ENCODE measurements at places on chromosomes 3 and 15. TPM values are rescaled to one million over a fixed set of nuclear protein-coding genes. Genes with fewer than 3 reads are reported as not detected.

GRCh38 chr3:127940116-127940515 is 25.1 kb downstream of the KBTBD12 start:
- no peak for DNase-seq

- no peak for DNase-seq
Observed at GRCh38 chr3:11452312-11452711, 180.1 kb downstream of the ATG7 start.

DNA sequence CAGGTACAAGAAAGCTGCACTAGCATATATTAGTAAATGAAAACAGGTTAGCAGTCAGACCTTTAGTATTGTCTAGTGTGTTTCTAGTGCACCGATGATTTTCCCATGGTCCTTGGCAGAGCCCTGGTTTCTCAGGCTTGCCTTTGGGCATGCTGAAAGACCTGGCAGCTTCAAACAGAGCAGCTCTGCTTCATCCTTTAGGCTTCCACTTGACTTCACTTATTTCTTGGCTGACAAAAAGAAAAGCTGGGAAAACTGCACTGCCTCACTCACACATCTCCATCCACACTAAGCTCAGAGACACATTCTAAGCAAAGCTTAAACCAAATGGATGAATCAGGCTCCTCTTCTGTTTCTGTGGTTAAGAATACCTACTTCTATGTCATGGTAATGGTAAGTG is 374.8 kb upstream of the PDZRN3 start:
- DNase-seq, result no peak

- DNase-seq, result no peak
Observed at GRCh38 chr15:56619887-56620286, 113.4 kb downstream of the ZNF280D start.

DNA sequence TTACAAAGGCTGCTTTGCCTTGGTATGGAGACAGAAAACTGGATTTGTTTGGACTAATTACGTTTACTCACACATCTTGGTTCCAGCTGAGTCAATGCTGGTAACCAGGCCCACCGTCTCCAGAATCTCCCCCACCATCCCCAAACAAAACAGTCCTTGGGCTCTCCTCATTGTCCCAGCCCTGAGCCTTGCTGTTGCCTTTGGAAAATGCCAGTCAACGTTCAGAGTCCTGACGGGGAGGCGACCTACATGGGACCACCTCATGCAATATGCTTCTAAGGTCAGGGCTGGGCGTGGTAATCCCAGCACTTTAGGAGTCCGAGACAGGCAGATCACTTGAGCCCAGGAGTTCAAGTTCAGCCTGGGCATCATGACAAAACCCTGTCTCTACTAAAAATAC is 85.2 kb upstream of the IQSEC1 start:
- no peak for DNase-seq

DNA sequence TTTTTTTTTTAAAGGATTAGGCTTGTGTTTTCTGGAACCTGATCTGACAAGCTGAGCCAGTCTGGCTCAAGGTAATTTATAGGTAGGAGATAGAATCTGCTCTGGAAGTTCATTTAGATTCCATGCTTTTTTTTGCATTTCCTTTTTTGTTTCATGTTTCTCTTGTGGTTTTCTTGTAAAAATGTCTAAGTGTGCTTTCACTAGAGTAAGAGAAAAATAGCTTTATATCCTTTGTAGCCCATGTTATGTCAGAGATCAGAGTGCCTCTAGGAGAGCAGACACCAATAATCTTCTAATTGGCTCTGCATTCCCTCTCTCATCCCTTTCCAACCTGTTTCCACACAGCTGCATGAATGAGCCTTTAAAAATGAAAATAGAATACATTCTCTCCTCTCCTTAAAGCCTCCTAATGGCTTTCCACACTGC is 389.8 kb upstream of the KCNMB2 start:
- DNase-seq, result no peak

- DNase-seq, result no peak
Observed at GRCh38 chr3:16406166-16406565, 107.3 kb downstream of the RFTN1 start.

GRCh38 chr15:69451951-69452691 is 497 bp upstream of the RPLP1 start:
- no peak for DNase-seq

GRCh38 chr3:62824965-62825592 is 50.1 kb downstream of the CADPS start:
- DNase-seq, result no peak

- DNase-seq, result no peak
Observed at GRCh38 chr3:65573548-65574116, 465.1 kb downstream of the MAGI1 start.

DNA sequence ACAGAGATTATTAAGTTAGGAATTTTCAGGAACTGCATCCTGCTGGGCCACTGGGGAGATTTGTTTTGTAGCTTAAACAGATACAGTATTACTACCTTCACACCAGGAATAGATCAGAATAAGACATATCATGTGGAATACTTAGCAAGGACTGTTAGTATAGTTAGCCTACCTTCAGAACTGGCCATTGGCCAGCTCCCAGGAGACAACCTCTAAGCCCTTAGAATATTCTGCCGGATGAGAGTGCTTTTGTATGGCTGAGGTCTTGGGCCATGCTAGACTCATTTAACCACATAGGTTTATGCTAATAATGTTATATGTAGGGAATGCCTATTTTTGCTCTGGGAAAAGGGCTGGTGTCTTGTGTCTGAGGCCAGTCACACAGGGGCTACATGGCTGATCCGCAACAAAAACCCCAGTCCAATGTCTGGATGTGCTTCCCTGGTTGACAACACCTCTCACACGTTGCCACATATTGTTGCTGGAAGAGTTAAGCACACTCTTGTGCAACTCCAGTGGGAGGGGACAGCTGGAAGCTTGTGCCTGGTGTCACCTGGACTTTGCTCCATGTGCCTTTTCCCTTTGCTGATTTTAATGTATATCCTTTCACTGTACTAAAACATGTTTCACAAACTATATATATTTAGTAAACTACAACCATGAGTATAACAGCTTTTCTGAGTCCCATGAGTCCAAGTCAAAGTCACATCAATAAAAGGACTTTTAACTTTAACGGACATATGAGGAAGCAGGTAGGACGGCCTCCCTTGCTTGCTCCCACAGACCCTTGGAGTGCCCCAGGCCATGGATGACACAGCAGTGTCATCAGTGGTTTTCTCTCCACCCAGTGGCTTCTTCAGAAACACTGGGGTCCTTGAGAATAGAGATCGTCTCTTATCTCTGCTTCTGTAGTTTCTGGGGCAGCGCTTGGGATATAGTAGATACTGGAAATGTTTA is 118.0 kb upstream of the C3orf80 start:
- DNase-seq, result no peak

DNA sequence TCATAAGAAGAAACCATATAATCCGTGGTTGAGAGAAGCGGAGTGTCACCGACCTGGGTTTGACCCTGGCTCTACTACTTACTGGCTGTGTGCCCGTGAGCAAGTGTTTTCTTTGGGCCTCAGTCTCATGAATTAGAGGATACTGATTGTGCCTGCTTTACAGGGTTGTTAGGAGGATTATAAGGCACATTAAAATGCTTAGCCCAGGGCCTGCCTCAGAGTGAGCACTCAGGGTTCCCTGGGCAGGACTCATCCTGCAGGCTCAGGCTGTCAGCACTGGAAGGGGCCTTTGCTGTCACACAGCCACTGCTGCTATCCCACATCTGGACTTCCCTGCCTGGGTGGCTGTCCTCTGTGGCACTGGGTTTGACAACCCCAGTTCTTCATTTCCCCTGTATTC is 4.7 kb downstream of the PLA2G4F start:
- DNase-seq, result no peak

- no peak for DNase-seq
Observed at GRCh38 chr3:185677146-185677829, 91.2 kb downstream of the SENP2 start.

DNA sequence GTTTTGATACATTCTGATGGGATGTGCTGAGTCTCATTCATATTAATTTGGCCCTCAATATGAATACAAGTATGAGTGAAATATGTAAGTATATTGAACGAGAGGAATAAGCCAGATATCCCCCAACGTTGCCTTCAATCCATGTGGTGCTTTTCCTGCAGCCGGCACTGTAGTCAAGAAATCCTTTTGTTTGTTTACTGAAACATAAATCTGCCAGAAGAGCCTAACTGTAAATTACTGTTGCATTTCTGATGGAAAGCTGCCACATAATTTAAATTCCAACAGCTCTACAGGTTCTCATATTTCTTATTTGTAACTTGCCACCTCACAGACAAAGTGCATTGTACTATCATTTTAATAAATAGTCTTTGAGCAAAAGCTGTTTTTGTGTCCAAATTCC is 314.0 kb downstream of the KBTBD8 start:
- DNase-seq, result no peak

DNA sequence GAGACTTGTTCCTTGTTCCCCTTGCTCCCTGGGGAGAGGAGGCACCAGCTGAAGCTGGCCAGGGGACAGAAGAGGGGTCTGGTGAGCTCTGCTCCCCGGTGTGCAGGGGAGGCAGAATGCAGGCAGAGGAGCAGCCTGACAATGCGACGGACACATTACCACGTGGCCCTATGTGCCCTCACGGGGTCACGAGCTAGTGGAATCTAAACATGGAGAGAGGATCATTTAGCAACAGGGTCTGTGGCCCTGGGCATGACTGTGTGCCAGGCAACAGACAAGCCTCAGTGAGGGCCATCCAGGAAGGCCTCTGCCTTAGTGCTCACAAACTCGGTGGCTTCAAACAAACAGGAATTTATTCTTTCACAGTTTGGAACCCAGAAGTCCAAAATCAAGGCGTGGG is 8.5 kb upstream of the MUC4 start:
- DNase-seq, result no peak

- DNase-seq, result no peak
Observed at GRCh38 chr3:65371053-65371452, 667.7 kb downstream of the MAGI1 start.

The CAMKV gene
- not detected for polyA plus RNA-seq

The PROS1 gene
- 5.2 TPM for polyA plus RNA-seq

The NCEH1 gene
- 17.8 TPM for polyA plus RNA-seq

The TICRR gene
- 2.4 TPM for polyA plus RNA-seq

The PLCH1 gene
- 0.06 TPM for polyA plus RNA-seq

The ACAN gene
- polyA plus RNA-seq, result 0.85 TPM

The TSC22D2 gene
- polyA plus RNA-seq, result 8.4 TPM

The AMIGO3 gene
- not detected for polyA plus RNA-seq

Data from BJ (cell line).